Suprapubic skin (tissue), 4 donors: ENCODE measurements at places on chromosomes 12 and 14. TPM values are rescaled to one million over a fixed set of nuclear protein-coding genes. Genes with fewer than 3 reads are reported as not detected.

Gene PSEN1
- 46.5 TPM for total RNA-seq

Gene LALBA
- total RNA-seq, result not detected

Gene IL26
- not detected for total RNA-seq

Gene FSCB
- total RNA-seq, result not detected

DNA sequence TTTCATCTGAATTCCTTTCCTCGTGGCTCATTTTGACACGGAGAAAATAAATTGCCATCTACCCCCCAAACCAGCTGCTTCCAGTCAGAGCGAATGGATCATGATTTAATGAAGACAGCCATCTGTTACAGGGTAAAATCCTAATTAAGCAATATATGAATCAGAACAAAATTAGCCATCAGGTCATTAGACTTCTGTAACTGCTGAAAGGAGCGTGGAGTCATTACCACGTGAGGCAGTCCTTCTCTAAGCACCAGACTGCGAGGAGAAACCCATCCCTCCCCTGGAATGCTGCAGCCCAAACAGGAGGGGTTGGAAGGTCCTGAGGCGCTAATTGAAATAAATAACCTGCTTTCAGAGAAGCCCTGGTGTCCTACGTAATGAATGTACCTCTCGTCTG, 51.1 kb upstream of the TCL1A start:
- no peak for DNase-seq

DNA sequence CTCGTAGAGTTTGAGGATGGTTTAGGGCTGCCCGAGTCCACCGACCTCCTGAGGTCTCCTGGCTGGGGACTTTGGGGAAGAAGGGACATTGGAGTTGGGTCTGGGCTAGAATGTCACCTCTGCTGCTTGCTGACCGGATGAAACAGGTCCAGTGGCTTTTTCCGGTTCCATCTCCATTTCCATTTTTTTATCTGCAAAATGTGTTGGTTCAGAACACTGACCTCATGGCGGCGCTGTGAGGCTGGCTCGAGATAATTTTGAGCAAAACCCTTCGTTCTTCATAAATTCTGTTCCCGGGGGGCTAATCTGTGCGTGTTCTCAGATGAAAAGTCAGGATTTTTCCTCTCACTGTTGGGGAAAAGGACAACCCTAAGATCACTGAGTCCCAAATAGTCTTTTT, 11.7 kb upstream of the MYL2 start:
- DNase-seq, result no peak

- DNase-seq, result no peak
Measured at GRCh38 chr12:27971121-27971489, 1.4 kb downstream of the PTHLH start.

DNA sequence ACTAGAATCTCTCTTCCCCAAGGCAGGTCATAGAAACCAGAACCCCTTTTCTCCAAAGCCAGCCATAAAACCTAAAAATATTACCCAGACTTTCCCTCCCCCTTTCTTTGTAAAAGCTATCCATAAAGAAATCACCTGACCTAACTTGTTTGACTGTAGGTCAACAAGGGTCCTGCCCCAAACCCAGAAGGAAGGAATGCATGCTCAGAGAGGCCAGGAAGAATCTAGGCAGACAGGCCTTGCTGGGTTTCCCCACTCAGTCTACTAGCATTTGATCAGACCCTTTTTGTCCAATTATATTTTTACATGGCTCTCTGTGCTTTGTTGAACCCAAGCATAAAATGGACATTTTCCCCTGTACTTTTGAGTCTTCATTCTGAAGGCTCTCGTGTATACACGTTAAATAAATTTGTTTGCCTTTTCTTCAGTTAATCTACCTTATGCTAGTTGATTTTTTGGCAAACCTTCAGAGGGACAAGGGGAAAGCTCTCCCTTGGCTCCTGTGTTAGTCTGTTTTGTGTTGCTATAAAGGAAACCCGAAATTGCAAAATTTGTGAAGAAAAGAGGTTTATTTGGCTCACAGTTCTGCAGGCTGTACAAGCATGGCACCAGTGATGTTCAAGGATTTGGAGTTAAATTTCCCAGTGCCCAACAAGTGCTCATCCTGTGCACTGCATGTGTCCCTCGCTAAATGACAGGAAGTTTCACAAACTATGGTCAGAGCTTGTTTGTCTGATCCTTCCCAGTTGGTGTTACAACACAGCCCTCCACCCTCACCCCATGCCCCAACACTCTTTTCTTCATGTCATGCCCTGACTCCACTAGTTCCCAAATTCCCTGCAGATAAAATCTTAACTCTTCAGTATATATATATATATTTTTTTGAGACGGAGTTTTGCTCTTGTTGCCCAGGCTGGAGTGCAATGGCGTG, 14.2 kb upstream of the RASSF3 start:
- DNase-seq, result no peak

GRCh38 chr12:70540996-70541395, 96.2 kb downstream of the PTPRB start:
- no peak for DNase-seq

DNA sequence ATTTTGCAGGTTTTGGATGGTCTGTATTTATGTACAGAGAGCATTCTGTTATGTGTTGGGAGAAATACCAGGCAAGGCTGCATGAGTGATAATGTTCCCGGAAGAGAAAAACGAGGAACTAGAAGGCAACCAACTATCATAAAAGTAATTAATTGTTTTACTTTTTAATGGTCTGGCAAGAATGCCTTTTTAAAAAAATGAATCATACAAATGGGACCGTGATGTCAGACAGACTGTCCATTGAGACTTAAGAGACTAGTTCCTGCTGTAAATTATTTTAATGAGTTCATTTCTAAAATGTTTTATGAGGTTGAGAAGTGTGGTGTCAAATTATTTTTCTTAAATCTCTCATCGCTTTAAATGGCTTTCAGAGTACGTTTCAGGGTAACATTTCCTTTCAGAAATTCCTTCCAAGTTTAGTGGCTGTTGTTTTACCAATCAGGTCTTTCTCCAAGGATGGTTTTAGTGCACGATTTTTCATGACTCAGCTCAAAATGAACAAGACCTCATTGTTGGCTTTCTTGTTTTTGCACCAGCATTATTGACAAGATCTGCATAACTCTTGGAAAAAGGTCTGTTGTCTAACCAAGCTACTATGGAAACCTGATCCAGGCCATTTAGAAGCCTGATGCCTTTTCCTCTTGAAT, 86.1 kb upstream of the ARHGAP5 start:
- DNase-seq, result no peak

DNA sequence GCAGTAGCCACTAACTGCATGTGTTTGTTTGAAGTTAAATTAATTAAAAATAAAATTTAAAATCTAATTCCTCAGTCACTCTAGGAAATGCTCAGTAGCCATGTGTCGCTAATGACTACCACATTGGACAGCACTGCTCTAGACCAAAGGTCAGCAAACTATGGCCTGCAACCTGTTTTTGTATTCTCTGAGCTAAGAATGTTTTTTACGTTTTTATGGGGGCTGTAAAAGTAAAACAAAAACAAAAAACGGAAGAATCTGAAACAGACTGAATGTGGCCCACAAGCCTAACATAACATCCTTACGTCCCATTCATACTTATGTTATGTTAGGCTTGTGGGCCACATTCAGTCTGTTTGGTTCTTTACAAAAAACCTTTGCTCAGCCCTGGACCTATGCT, 57.8 kb downstream of the LIN52 start:
- DNase-seq, result no peak

DNA sequence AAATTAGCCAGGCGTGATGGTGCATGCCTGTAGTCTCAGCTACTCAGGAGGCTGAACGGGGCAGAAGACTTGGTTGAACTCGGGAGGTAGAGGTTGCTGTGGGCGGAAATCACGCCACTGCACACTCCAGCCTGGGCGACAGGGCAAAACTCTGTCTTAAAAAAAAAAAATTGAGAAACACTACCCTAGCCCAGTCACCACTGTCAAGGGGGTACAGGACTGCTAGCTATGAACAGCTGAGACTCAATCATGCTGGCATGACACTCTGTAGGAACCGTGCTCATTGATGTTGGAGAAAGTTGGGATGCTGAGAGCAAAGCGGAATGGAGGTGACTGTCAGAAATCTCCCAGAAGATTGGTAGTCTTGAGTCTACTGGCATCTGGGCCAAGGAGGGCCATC, 58.2 kb upstream of the STON2 start:
- DNase-seq, result no peak

- no peak for DNase-seq
Measured at GRCh38 chr12:22018860-22019259, 27.2 kb upstream of the CMAS start.

DNA sequence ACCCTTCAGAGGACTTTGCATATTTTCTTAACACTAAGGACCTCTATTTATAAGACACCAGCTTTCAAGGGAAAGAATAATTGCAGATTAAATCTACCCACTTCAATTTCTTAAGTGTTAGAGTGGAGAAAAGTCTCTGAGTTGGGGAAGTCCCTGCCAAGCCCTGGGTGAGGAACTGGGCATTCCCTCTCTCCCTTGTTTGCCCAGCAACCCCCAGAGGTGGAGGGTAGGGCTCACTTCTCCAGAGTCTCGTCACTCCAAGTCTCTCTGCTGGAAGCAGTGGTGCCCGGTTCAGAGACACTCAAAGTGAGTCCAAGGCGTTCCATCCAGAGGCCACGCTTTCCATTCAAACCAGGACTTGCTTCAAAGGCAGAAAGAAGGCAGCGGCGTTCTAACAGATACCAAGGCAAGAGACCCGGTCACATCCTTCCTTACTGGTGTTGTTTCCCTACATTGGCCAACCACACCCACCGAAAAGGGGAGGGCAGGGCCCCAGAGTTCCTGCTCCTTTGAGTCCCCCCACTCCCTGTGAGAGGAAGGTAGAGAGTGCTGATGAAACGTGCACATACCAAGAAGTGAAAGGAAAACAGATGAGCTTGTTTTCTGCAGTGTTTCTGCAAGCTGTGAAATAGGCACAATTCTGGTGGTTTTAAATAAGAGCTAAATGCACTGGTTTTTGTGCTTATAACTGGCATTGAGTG, 6.1 kb upstream of the BDKRB2 start:
- DNase-seq, result no peak

- DNase-seq, result no peak
Measured at GRCh38 chr14:92832137-92832700, 38.1 kb downstream of the GOLGA5 start.

DNA sequence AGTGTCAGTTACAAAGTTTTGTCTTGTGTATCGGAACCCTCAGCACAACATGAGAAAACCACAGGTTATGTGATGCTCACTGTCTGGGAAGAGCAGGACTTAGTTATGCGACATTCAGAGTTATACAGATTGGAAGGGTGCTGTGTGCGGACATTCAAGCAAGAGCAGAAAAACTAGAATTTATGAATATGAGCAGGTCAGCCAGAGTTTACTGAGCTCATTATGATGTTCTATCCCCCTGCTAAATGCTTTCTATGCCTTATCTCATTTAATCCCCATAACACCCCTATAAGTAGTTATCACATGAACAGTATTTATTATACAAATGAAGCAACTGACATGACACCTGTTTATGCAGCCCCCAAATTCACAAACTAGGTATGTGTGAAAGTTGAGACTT, 1083.2 kb downstream of the FLRT2 start:
- no peak for DNase-seq

GRCh38 chr12:115046805-115047204, 362.8 kb upstream of the TBX3 start:
- no peak for DNase-seq

GRCh38 chr14:102008891-102009290, 44.5 kb downstream of the DYNC1H1 start:
- DNase-seq, result no peak

GRCh38 chr12:101490286-101490920, 15.3 kb downstream of the SPIC start:
- no peak for DNase-seq

DNA sequence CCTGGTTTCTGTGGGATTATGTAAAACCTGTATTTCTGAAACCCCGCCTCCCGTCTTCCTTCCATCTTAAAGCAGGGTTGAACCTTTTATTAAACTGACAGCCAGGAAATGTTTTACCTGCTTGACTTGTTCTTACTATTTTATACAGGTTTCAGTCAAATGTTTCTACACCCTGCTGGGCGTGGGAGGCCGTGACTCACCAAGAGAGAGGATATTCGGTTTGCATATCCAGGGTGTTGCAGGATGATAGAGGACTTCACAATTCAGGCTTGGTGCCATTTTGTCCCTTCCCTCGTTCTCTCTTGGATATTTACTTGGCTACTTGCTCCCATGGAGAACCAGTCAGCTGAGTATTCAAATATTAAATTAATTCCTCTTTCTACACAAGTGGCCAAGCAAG, 69.7 kb downstream of the ARF6 start:
- no peak for DNase-seq

- peak; percentile 66 for DNase-seq
Measured at GRCh38 chr14:73240816-73241480, 3.6 kb downstream of the PAPLN start.

DNA sequence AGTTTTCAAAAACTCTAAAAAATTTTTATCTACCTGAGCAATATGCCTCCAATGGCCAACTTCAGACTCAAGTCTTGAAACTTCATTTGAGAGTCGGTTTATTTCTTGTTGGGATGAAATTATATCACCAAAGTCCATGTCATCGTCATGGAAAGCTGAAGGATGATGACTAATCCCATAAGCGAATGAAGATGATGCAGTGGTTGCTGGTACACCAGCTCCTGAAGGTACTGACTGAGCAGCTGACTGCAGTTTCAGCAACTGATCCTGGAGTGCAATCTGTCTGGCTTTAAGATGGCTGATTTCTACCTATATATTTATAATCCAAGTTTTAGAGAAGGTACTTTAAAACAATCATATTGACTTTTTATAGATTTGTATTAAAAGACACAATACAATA, 18.3 kb downstream of the TRIP11 start:
- DNase-seq, result no peak

DNA sequence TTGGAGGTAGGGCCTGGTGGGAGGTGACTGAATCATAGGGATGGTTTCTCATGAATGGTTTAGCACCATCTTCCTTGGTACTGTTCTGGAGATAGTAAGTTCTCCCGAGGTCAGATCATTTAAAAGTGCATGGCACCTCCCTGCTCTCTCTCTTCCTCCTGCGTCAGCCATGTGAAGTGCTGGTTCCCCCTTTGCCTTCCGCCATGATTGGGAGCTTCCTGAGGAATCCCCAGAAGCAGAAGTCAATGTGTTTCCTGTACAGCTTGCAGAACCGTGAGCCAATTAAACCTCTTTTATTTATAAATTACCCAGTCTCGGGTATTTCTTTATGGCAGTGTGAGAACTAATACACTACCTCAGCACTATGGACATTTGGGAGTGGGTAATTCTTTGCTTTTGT, 4.8 kb upstream of the LGMN start:
- DNase-seq, result no peak

GRCh38 chr12:78271546-78271945, 440.9 kb downstream of the NAV3 start:
- no peak for DNase-seq

GRCh38 chr12:78540606-78541336, 323.8 kb upstream of the SYT1 start:
- DNase-seq, result no peak

DNA sequence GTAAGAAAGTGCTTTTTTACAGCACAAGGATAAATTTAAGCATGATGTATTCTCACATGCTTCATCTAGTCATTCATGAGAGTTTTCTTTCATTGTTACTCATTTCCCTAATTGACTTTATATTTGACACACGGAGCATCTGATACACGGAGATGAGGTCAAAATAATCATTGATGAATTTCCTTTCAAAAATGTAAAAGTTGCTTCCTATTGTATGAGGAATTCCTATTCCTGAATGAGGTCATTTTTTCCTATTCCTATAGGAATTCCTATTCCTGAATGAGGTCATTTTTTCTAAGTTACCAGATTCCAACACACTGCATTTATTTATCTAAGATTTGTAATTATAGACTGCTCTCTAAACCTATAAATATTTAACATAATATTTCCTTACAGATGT, 316.7 kb upstream of the KITLG start:
- no peak for DNase-seq
